NCI-H146 (cell line): ENCODE measurements at places on chromosomes 1 and 21.

DNA sequence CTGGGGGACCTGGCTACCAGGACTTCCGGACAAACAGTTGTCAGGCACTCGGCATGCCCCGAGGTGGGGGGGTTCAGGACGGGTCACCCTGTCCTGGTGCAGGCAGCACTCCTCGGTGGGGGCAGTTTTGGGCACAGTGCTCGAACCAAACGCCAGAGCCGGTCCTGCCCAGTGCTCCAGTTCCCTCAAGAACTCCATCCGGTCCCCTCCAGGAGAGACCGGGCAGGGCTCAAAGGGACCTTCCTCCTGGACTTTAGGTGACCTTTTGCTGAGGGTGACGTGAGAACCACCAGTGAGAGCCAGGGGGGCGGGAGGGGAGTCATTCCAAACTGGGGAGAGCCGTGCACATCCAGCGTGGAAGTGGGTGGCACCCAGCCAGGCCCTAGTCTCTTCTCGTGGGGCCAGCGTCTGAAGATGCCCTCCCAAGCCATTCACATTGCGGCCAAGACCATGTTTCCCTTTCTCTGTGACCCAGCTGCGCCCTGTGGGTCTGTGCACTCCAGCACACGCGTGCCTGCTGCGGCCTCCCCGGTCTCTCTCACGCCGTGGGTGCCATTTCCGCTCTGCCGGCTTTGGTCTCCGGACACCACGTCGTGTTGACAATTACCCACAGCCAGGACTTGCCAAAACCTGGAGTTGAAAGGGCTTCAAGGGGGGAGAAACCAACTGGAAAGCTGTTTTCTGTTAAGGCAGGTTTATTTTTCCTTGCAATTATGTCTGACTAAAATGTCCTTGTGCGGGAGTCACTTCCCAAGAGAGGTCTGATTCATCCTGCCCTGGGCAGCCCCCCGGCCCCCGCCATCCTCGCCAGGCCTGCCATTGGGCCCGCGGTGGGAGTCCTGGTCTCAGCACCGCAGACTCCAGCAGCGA lies 178.8 kb upstream of the ARHGEF16 start:
- DNase-seq = no peak

GRCh38 chr1:119027759-119028158 lies 39.6 kb upstream of the TBX15 start:
- DNase-seq = no peak

DNA sequence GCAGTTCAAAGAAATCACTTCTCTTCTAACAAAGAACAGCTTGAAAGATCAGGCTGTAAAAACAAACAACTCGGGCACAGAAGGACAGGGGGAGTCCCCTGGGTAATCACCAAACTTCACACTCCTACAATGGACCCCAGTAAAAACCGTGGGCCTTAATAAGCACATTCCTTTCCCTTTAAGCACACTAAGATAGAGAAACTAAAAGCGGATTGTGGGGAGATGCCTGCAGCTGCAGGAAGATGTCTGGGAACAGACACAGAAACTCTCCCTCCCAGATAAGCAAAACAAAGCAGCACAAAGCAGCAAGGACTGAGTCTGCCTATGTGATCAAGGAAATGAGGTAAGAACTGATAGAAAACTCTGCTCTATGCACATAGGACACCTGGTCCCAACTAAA lies 37.6 kb upstream of the CTBS start:
- no peak for DNase-seq

- no peak for DNase-seq
These were observed 489 bp downstream of the ACOT11 start for GRCh38 chr1:54548389-54549044.

DNA sequence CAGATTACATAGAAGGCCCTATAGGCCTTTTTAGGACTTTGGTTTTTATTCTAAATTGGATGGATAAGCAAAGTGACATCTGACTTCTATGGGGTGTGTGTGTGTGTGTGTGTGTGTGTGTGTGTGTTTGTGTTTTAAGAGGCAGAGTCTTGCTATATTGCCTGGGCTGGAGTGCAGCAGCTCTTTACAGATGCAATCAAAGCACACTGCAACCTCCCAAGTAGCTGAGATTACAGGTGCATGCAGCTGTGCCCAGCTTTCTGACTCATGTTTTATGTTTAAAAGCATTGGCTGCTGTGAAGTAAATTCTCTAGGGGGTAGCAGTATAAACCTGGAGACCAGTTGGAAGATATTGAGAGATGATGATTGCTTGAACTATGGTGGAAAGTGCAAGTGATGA lies 12.4 kb upstream of the EVI5 start:
- DNase-seq = no peak

GRCh38 chr1:200334661-200335256 lies 75.1 kb downstream of the ZNF281 start:
- DNase-seq = no peak

DNA sequence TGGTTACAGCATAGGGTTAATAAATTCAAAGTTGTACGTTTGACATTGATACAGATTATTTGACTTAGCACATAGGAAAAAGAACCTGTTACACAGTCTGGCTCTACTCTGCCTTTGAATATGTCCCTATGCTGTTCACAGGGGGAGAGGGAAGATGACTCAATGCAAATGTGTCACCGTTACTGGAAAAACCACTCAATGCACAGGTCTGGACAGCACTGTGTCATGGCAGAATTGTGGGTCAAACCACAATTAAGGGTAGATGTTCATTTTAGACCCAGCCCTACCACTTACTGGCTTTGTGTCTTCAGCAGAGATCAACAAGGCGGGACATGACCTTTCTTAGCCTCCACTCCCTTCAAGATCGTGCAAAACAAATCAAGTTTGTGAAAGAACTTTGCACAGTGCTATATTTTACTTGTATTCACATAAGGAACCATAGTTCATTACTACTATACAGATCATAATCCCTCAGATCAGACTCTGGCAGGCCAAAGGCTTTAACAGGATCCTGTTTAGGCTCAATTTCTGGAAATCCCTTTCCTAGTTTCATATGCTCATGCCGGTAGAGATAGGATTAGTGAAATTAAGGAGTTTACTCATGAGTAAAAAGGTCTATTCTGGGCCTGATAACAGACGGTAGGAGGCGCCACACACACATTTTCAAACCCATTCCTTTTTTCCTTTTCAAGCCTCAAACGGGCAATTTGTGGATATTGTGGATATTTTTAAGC lies 22.1 kb downstream of the EIF2D start:
- no peak for DNase-seq

DNA sequence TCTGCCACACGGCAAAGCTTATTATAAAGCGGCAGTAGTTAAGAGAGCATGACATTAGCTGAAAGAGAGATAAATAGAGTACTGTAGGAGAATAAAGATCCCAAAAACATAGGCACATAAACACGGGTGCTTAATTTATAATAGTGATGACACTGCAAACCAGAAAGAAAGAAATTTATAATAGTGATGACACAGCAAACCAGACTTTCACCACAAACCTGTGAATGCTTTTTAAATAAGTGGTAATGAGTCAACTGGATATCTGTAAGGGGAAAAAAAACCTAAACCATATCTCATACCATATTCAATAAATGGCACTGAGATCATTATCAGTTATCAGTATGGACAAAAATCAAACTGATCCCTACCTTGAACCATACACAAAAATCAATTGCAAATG lies 25.5 kb downstream of the USP1 start:
- no peak for DNase-seq

GRCh38 chr21:28754127-28754611 lies 238.5 kb downstream of the LTN1 start:
- DNase-seq = no peak

- DNase-seq = no peak
These were observed 103.2 kb upstream of the ZNF644 start for GRCh38 chr1:91124989-91125417.

GRCh38 chr21:44708213-44708865 lies 3.0 kb downstream of the TSPEAR start:
- no peak for DNase-seq

- no peak for DNase-seq
These were observed 52.7 kb downstream of the DHRS3 start for GRCh38 chr1:12565094-12565965.

- DNase-seq = no peak
These were observed 4.7 kb upstream of the PCSK9 start for GRCh38 chr1:55034476-55035133.

DNA sequence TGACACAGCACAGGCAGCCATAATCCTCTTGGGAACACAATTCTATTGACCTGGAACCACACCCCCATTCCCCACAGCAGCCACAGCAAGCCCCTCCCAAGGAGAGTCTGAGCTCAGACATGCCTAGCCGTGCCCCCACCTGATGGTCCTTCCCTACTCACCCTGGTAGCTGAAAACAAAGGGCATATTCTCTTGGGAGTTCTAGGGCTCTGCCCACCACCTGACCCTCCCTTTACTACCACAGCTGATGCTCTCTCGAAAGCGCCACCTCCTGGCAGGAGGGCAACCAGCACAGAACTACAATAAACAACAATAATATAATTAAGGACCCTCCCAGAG lies 184.8 kb upstream of the COA6 start:
- no peak for DNase-seq

- DNase-seq = no peak
These were observed 2.3 kb upstream of the MKNK1 start for GRCh38 chr1:46606255-46606965.

DNA sequence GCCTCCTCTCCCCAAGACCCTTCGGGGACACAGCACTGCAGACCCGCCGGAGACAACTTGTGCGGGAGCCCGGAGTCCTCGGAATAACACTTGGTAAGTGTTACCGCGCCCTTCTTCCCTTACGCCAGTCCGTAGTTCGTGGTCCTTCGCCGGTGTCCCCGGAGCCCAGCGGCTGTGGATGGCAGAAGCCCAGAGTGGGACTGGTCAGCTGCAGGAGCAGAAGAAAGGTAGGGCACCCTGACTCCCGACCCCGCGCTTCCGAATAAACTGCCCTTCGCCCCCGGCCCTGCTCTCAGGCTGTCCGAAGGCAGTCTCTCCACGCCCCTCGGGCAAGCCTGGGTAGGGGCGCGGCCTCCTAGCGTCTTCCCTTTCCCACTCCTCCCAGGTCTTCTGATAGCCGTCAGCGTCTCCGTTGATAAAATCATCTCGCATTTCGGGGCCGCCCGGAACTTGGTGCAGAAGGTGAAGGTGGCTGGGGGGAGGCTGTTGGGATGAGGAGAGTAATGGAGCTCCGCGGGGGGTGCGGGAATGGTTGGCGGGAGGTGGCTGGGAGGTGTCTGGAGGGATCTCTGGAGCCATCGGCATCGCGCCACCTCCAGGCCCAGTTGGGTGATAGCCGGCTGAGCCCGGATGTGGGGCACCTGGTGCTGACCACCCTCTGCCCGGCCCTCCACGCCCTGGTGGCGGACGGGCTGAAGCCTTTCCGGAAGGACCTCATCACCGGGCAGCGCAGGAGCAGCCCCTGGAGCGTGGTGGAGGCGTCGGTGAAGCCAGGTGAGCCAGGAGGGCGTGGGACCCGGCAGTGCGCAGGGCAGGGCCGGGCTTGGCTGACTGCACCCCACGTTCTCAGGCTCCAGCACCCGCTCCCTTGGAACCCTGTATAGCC lies 4.3 kb downstream of the RUSC1 start:
- peak; percentile 74 for DNase-seq

- DNase-seq = no peak
These were observed 59.2 kb downstream of the PBX1 start for GRCh38 chr1:164618202-164618564.
